ENCODE measurements at places on chromosomes 1 and 21. TPM values are rescaled to one million over a fixed set of nuclear protein-coding genes. Genes with fewer than 3 reads are reported as not detected.
A peak's percentile ranks its signal among the peaks of the same experiment; 100 is the strongest.

- no peak for DNase-seq
- no peak overlapping the region for H3K27ac ChIP-seq
- peaks cover 1% of the 10 kb centered on the region for H3K4me1 ChIP-seq
- no peak overlapping the region for H3K4me3 ChIP-seq
- H3K36me3 ChIP-seq = no peaks in the 10 kb centered on the region
- no peaks in the 10 kb centered on the region for H3K27me3 ChIP-seq
Observed at GRCh38 chr1:179587336-179587735, 4.3 kb upstream of the TDRD5 start.

The KIF26B gene
- 0.50 TPM for total RNA-seq

DNA sequence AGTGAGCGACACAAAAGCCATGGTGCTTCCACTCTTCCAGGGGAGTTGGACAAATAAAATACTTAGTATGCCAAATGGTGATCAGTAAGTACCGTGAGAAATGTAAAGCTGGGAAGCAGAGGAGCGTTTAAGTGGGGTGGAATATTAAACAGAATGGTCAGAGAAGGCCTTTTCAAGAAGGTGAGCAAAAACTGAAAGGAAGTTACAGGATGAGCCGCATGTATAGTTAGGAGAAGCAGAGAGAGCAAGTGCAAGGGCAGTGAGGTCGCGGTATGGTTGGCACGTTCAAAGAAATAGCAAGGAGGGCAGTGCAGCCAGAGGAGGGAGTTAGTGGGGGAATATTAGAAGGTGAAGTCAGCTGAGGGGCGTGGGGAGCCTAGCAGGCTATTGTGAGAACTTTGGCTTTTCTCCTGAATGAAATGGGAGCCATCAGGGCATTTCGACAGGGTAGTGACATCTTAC is 748 bp upstream of the ATP6V0B start:
- H3K36me3 ChIP-seq = no peaks in the 10 kb centered on the region
- H3K27ac ChIP-seq = peak overlapping the region; percentile 78
- DNase-seq = no peak
- H3K27me3 ChIP-seq = no peaks in the 10 kb centered on the region
- peaks cover 20% of the 10 kb centered on the region for H3K4me1 ChIP-seq
- peak overlapping the region; percentile 92 for H3K4me3 ChIP-seq

The LORICRIN gene
- not detected for total RNA-seq

GRCh38 chr1:10084045-10084444 is 51.3 kb downstream of the UBE4B start:
- H3K27ac ChIP-seq = no peak overlapping the region
- no peaks in the 10 kb centered on the region for H3K36me3 ChIP-seq
- H3K4me3 ChIP-seq = no peak overlapping the region
- peaks cover 1% of the 10 kb centered on the region for H3K4me1 ChIP-seq
- DNase-seq = no peak

The OR2M3 gene
- total RNA-seq = not detected

- no peak overlapping the region for H3K4me3 ChIP-seq
- H3K27me3 ChIP-seq = no peaks in the 10 kb centered on the region
- no peak overlapping the region for H3K27ac ChIP-seq
- H3K36me3 ChIP-seq = no peaks in the 10 kb centered on the region
- no peak for DNase-seq
Observed at GRCh38 chr1:18951416-18951815, 5.1 kb downstream of the IFFO2 start.

- H3K4me3 ChIP-seq = no peak overlapping the region
- no peak overlapping the region for H3K27ac ChIP-seq
- no peaks in the 10 kb centered on the region for H3K36me3 ChIP-seq
- H3K27me3 ChIP-seq = no peaks in the 10 kb centered on the region
- DNase-seq = no peak
- H3K4me1 ChIP-seq = no peaks in the 10 kb centered on the region
Observed at GRCh38 chr21:43613755-43614638, 45.3 kb downstream of the HSF2BP start.

DNA sequence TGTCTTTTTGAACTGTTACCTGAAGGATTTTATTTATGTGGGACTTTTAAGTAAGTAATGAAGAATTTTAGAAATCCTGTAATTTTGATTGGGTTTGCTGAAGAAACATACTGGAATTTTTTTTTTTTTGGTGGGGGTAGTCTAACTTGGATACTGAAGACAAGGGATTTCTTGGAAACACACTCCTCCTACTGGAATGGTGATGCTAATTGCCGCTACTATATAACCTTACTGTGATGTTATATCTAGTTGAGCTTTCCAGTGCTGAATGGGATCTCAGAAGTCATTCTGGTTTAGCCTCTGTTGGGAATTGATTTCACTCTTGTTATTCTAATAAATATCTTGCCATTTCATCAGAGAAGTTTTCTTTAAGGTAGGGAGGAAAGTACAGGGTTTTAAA is 8.4 kb downstream of the PPP2R5A start:
- H3K4me1 ChIP-seq = peaks cover 2% of the 10 kb centered on the region
- H3K4me3 ChIP-seq = no peak overlapping the region
- H3K36me3 ChIP-seq = no peaks in the 10 kb centered on the region
- no peak for DNase-seq
- no peaks in the 10 kb centered on the region for H3K27me3 ChIP-seq

DNA sequence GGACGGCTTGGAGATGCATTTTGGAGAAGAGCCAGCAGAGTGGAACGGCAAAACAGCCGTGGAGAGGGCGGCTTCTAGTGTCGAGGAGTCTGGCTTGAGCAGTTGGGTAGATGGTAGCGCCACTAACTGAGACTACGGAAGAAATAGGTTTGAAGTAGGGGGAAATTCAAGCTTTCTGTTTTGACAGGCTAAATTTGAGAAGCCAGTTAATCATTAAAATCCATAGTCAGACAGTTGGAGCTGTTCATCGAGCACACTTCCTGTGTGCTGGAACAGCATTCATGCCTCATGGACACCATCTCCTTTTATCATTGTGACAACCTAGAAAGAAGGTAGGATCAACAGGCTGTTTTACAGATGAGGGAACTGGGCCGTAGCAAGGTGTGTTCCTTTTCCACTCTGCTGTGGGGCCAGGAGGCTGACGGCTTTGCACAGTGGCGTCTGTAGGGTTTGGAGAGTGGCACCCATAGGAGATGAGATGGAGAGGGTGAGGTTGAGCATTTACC is 3.4 kb upstream of the PKLR start:
- no peak for DNase-seq
- no peak overlapping the region for H3K4me3 ChIP-seq
- H3K36me3 ChIP-seq = no peaks in the 10 kb centered on the region
- H3K27me3 ChIP-seq = no peaks in the 10 kb centered on the region
- H3K4me1 ChIP-seq = peaks cover 4% of the 10 kb centered on the region
- no peak overlapping the region for H3K27ac ChIP-seq

The COPA gene
- total RNA-seq = 119 TPM

- H3K4me3 ChIP-seq = no peak overlapping the region
- H3K27ac ChIP-seq = no peak overlapping the region
- DNase-seq = no peak
- H3K27me3 ChIP-seq = no peaks in the 10 kb centered on the region
Observed at GRCh38 chr1:23114424-23115079, 54.1 kb downstream of the LUZP1 start.

Measured in ovary (tissue), 10 donors.